ENCODE measurements at places on chromosomes 5 and 9.

DNA sequence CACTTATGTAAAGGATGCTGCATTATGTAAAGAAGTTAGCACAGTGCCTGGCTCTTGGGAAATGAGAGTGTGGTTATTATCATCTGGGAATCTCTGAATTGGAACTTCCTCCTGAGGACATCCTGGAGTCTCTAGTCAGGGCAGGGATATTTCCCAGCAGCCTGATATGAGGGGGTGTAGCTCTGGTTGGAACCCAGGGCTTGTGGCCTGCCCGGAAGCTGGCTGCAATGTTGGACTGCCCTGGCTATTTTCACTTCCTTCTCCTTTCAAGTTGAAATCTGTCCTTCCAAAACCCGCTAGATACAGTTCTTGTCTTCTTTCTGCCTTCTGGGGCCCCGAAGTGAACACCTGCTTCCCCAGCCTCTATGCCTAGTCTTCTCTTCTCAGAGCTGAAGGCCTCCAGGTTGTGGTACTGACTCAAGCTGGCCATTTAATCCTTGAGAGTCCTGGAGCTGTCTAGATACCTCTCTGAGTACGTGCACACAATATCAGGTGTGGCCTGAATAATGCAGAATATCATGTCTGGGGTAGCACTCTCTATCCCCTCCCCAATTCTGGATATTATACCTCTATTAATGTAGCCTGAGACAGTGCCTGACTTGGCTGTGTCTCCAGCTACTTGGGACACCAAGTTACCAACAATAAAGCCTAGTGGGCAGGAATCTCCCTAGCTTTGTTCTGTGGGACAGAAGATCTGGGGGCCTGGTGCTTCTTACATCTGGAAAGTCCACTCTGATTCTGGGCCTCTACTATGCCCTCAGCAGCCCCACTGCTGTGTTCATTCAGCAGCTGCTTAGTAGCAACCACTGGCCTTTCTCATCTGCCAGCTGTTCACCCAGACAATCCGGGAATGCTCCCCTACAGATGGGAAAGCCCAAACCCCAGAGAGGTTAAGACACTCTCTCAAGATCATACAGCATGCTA is 45.0 kb downstream of the SLC6A7 start:
- no peak for DNase-seq

GRCh38 chr5:168995024-168995423 is 305.9 kb downstream of the SLIT3 start:
- DNase-seq = no peak

GRCh38 chr9:77672183-77672582 is 24.1 kb upstream of the GNA14 start:
- DNase-seq = no peak

GRCh38 chr5:65305913-65306312 is 175.8 kb downstream of the ADAMTS6 start:
- DNase-seq = no peak

DNA sequence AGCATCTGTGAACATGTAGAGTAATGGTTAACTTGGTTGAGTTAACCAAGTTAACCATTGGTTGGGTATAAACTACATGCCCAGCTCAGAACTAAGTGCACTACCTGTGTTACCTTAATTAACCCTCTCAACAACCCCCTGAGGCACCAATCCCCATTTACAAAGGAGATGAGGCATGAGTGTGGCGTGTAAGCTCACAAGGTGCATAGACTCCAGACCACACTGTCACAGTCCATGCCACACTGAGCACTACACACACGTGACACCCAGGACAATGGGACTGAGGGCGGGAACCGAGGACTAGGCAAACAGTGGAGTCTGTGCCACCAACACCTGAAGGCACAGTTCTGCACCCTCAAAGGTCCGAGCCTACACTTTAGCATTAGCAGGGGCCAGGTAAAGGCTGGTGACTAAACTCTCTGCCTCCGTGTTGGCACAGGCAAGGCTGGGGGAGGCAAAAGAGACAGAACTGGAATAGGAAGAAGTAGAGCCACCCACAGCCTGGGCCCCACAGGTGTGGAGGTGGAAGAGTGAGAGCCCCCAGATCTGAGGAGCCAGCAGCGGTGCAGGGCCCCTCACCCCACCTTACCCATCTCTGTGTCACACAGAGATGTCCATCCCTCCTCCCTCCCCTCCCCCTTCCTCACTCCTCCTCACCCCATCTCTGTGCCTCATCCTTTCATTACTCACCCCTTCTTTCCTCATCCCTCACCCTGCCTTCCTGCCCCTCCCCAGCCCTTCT is 2.2 kb upstream of the DNAJB5 start:
- DNase-seq = no peak

DNA sequence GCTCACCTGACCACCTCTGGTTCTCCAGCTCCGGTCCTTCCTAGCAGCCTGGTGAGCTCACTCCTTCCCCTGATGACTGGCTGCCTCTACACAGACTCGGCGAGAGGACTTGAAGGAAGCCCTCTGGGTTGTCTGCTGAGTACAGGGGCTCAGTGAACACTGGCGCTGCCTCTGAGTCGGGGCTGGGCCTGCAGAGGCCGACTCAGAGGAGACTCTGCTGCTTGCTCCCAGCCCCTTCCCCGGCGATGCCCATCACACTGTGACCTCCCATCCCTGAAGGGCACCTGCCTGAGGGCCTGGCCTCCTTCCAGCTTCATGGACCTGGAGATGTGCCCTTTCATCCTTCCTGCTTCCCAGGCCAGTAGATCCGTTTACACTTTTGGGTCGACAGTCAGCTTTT is 22.0 kb downstream of the CRB2 start:
- DNase-seq = no peak

Measured in NB4 (cell line).